ENCODE measurements at places on chromosomes 4 and X. TPM values are rescaled to one million over a fixed set of nuclear protein-coding genes. Genes with fewer than 3 reads are reported as not detected.

- no peaks in the 10 kb centered on the region for H3K4me1 ChIP-seq
- H3K36me3 ChIP-seq: no peaks in the 10 kb centered on the region
- no peak for DNase-seq
- no peak overlapping the region for H3K27ac ChIP-seq
- no peaks in the 10 kb centered on the region for H3K27me3 ChIP-seq
Measured at GRCh38 chr4:114780205-114780604, 181.6 kb downstream of the UGT8 start.

- DNase-seq: no peak
- no peak overlapping the region for H3K4me3 ChIP-seq
- H3K27me3 ChIP-seq: peaks cover 3% of the 10 kb centered on the region
- peaks cover 2% of the 10 kb centered on the region for H3K4me1 ChIP-seq
Measured at GRCh38 chr4:1050486-1051213, 39.2 kb downstream of the FGFRL1 start.

- no peak for DNase-seq
- no peaks in the 10 kb centered on the region for H3K36me3 ChIP-seq
- H3K4me3 ChIP-seq: no peak overlapping the region
- H3K4me1 ChIP-seq: no peaks in the 10 kb centered on the region
- no peak overlapping the region for H3K27ac ChIP-seq
Measured at GRCh38 chr4:183011213-183011907, 87.7 kb upstream of the WWC2 start.

- no peaks in the 10 kb centered on the region for H3K4me1 ChIP-seq
- DNase-seq: no peak
- no peaks in the 10 kb centered on the region for H3K27me3 ChIP-seq
Measured at GRCh38 chr4:11773798-11774197, 345.1 kb upstream of the HS3ST1 start.

DNA sequence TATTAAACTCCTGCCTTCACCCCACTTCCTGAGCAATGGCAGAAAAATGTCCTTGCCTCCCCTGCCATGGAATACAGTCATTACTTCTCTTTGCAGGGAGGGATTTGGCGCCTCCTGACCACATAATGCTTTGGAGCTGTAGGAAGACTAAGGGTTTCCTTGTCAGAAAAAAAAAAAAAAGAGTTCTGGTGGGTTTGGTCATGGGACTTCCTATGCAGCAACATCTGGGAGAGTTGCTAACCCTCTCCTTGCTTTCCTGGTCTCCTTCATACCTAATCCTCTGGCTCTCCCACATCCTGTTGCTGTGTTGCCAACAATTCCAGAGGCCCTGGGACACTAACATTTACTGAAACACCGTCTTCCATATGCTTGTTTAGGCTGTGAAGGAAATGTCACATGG is 75.1 kb upstream of the MBNL3 start:
- no peaks in the 10 kb centered on the region for H3K36me3 ChIP-seq
- no peak overlapping the region for H3K4me3 ChIP-seq
- no peaks in the 10 kb centered on the region for H3K27me3 ChIP-seq
- H3K27ac ChIP-seq: no peak overlapping the region
- DNase-seq: no peak

DNA sequence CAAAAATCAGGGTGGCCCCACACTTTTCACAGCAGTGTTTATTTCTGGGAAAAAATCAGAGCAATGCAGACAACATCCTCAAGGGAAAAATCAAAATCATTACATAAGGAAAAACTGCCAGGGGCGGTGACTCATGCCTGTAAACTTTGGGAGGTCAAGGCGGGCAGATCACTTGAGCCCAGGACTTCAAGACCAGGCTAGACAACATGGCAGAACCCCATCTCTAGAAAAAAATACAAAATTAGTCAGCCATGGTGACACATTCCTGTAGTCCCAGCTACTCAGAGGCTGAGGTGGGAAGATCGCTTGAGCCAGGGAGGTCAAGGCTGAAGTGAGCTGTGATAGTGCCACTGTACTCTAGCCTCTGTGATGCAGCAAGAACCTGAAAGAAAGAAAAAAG is 102.8 kb downstream of the NAF1 start:
- no peak overlapping the region for H3K27ac ChIP-seq
- no peak overlapping the region for H3K4me3 ChIP-seq
- peaks cover 2% of the 10 kb centered on the region for H3K27me3 ChIP-seq
- H3K4me1 ChIP-seq: no peaks in the 10 kb centered on the region

- DNase-seq: no peak
- no peaks in the 10 kb centered on the region for H3K4me1 ChIP-seq
- no peak overlapping the region for H3K27ac ChIP-seq
- no peaks in the 10 kb centered on the region for H3K27me3 ChIP-seq
Measured at GRCh38 chr4:522438-522837, 23.4 kb downstream of the PIGG start.

DNA sequence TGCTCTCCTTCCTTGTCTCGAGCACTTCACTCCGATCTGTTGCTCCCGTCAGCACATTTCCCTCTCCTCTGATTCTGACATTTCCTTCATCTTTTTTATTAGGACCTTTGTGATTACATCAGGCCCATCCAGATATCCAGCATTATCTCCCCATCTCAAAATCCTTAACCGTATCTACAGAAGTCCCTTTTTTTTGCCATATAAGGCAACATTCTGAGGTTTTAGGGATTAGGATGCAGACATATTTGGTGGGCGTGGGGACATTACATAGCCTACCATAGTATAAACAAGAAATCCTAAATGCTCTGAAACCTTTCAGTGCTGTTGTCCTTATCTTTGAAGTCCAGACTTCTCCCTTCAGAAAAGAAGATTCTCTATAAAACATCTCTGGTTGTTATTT is 505.0 kb upstream of the PITX2 start:
- H3K27ac ChIP-seq: no peak overlapping the region
- DNase-seq: no peak
- no peaks in the 10 kb centered on the region for H3K4me1 ChIP-seq
- H3K4me3 ChIP-seq: no peak overlapping the region

- H3K4me1 ChIP-seq: no peaks in the 10 kb centered on the region
- DNase-seq: no peak
- no peak overlapping the region for H3K27ac ChIP-seq
- peaks cover 9% of the 10 kb centered on the region for H3K27me3 ChIP-seq
Measured at GRCh38 chr4:76341063-76341462, 34.5 kb downstream of the STBD1 start.

DNA sequence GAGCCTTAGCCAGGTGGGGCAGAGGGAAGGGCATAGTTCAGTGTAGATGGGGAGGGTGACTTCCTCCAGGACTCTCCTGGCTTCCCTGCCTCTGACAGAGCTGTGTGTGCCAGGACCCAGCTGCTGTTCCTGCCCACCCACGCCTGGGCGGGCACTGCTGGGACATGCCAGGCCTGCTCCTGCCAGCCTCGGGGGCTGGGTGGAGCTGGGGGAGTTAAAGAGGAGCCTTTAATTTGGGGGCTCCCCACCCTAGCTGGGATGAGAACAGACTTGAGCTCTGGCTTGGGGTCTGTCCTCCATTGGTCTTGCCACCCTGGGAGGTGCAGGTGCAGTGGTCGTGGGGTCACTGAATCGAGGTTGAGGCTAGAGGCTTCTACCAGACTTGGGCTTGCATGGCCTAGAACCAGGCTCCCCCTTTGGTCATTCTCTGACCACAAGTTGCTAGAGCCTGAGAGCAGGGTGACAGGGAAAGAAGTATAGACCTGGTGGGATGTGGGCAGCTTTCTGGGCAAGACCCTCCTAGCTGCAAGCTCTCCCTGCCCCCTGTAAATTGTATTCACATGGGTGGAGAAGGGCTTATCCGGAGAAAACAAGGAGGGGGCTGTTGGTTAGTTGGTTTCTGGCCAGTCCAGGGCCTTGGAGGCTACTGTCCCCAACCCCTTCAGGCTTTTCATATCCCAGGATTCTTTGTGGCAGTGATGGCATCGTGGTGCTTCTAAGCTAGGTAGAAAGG is 5.7 kb downstream of the EFNB1 start:
- H3K4me1 ChIP-seq: peaks cover 13% of the 10 kb centered on the region
- no peaks in the 10 kb centered on the region for H3K27me3 ChIP-seq
- no peak overlapping the region for H3K27ac ChIP-seq
- DNase-seq: no peak

- DNase-seq: no peak
- H3K36me3 ChIP-seq: peaks cover 2% of the 10 kb centered on the region
- peaks cover 25% of the 10 kb centered on the region for H3K27me3 ChIP-seq
- H3K4me1 ChIP-seq: peaks cover 2% of the 10 kb centered on the region
Measured at GRCh38 chr4:1412376-1413203, 6.3 kb upstream of the NKX1-1 start.

- H3K4me3 ChIP-seq: no peak overlapping the region
- no peaks in the 10 kb centered on the region for H3K36me3 ChIP-seq
- no peak for DNase-seq
- H3K4me1 ChIP-seq: peaks cover 7% of the 10 kb centered on the region
Measured at GRCh38 chr4:7918981-7919380, 20.7 kb downstream of the AFAP1 start.

DNA sequence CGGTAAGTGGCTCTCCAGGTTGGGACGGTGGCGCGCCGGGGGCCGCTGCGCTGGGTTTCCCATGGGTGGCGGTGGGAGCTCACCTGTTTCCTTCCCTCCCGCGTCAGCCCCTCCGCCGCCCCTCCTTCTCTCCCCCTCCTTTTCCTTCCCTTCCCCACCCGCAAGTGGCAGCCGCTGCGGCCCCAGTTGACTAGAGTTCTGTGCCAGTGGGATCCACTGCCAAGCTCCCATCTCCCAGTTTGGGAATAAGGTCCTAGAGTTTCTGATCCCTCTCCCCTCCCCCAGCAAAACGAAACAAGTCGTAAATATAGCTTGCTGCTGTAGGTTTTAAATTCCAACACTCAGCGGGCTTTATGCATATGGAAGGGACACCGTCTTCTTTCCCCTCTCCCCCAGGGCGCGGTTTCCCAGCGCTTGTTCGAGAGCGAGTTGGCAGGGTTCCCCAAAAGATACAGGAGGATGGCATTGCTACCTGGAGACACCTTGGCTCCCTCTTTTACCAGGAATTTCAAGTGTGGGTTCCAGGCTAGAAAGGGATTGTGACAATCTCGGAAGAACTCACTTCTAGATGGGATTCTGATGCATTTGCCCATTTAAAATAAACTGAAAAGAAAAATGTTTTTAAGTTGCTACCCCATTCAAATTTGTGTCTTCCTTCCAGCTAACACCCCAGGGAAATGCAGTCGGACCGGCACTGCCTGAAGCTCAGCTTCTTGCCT is 1.2 kb downstream of the TLL1 start:
- no peak overlapping the region for H3K27ac ChIP-seq
- H3K4me1 ChIP-seq: peaks cover 9% of the 10 kb centered on the region
- H3K4me3 ChIP-seq: no peak overlapping the region

DNA sequence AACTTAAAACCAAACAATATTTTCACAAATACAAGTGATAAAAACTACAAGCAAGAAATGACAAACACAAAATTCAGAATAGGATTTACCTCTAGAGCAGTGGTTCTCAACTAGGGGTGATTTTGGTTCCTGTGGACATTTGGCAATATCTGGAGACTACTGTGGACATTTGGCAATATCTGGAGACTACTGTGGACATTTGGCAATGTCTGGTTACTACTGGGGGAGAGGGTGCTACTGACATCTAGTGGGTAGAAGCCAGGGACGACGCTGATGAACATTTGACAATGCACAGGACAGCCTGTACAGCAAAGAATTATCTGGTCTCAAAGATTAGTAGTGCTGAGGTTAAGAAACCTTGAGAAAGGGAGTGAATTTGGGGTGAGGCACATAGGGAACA is 169.8 kb downstream of the CLCN4 start:
- no peaks in the 10 kb centered on the region for H3K4me1 ChIP-seq
- H3K4me3 ChIP-seq: no peak overlapping the region
- H3K36me3 ChIP-seq: no peaks in the 10 kb centered on the region
- H3K27me3 ChIP-seq: no peaks in the 10 kb centered on the region
- DNase-seq: no peak

Gene PCDH7
- not detected for total RNA-seq

Gene PCDH10
- total RNA-seq: not detected

Gene LRIT3
- total RNA-seq: 0.10 TPM

Gene FGF5
- total RNA-seq: not detected

Gene TMSB15A
- 0.45 TPM for total RNA-seq

Gene IBSP
- total RNA-seq: not detected

Gene HSPA4L
- total RNA-seq: 0.33 TPM

Gene EXOC1L
- not detected for total RNA-seq
